NCI-H1417 (cell line): ENCODE measurements at places on chromosomes 1 and 21.

DNA sequence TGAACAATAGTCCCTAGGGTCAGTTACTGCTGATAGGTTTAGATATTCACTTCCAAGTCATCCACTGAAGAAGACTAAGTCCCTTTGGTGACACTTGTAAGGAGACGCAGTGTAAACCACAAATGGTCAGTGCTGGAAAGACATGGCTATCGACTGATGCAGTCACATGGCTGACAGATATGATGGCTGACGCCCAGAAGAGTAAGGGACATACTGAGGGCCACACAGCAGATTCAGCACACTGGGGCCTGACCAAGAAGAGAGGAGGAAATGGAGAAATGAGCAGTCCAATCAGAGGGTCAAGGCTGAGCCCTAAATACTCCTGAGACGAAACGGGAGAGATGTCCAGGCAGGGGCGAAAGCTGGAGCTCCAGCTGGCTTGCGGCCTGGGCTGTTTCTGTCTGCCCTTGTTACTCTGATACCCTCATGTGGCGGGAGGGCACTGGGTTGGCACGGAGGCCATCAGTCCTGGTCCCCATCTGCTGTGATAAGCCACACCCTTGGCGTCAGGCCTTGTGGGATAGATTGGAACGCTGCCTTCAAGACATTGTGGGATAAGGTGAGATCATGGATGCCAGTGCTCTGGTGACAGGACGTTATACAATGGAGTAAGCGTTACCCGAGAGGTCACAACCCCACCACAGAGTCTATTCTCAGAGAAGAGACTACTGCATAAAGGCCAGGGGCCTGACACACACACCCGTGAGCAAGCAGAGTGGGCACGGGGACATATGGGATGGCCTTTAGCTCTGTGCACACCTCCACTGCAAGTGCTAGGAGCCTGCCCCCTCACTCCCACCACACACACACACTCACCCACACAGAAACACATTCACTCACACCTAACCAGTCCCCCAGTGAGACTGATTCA lies 158.4 kb downstream of the TRABD2B start:
- DNase-seq = no peak

DNA sequence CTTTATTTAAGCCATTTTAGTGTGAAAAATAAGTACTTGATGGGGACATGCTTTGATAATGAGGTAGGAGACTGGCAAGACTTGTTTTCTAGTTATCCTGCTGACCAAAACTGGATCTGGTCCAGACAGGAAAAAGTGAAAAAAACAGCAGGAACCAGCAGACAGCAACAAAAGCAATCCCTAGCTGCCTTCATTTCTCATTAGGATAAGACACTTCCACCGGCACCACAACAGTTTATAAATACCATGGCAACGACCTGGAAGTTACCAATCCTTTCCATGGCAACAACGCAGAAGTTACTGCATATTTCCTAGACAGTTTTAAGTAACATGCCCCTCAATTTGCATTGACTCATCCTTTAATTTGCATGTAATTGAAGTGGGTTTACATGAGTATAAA lies 993.8 kb upstream of the NCAM2 start:
- no peak for DNase-seq

- DNase-seq = no peak
These were observed 57.0 kb downstream of the SPATA46 start for GRCh38 chr1:162319493-162320175.

GRCh38 chr1:14222086-14222485 lies 376.4 kb upstream of the KAZN start:
- DNase-seq = no peak

- no peak for DNase-seq
These were observed 3.9 kb downstream of the TBX15 start for GRCh38 chr1:118984086-118984721.

DNA sequence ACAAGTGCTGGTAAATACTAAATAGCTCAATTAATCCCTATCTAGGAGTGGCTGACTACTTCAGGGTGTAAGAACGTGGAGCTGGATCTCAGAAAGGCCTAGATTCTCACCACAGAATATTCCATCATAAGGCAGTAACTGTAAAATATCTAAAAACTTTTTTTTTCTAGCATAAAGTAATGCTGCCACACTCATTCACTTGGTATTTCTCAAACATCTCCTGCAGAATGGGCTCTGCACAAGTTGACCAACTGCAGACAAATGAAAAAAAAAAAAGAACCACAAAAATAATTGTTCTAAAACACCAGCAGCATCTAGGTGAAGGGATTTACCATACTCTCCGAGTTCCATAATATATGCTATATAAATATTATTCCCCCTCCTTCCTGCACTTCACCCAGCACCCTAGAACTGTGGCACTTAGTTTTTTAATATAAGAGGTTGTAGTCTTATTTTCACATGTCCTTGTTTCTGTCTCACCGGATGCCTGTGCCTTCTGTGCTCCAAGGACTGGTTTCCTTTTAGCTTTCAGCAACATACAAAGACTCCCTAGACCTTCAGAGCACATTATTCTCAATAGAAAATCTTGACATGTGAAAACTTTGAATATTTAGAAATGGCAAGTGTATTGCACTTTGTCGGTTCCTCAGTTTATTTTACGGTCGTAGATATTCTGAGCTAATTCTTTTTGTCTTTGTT lies 8.9 kb downstream of the VSIG8 start:
- DNase-seq = peak; percentile 56

GRCh38 chr1:200973937-200974657 lies 49.4 kb downstream of the KIF21B start:
- DNase-seq = no peak

DNA sequence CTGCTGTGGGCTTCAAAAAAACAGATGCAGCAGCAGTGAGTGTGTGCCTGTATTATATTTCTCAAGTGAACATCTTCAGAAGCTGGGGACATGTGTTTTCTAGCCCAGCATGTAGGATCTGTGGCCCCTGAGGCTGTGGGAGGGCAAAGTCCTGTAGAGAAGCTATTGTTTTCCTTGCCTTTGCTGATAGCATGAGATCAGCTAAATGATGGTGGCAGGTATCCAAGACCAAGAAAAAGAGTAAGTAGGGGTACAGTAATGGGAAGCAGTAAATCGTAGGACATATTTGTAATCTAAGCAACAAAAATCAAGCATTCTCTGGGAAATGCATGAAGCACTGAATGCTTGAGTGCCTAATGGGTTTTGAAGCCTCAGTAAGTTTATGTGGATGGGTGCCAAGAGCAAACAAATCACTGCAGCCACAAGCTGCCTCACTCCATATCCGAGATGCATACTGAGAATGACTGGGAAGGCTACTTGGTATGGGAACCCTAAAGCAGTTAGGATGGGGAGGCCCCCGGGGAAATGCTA lies 98.3 kb downstream of the CD58 start:
- peak; percentile 98 for DNase-seq

DNA sequence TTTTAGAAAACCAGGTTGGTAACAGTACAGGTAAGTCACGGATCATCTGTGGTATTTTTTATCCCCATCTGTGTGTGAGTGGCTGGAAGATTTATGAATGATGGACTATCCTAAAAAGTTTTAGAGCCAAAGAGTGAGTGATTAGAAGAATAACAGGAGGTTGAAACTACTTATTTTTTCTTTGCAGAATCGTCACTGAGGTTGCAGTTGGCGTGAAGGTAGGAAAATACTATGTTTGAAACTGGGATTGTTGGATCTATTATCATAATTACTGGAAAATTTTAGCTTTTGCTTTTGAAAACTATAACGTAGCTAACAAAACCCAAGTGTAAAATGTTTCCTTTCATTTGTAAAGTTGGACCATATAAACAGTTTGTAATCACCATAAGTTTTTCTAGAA lies 1.8 kb downstream of the PTBP2 start:
- DNase-seq = no peak

GRCh38 chr21:45415943-45416611 lies 11.1 kb downstream of the COL18A1 start:
- no peak for DNase-seq

GRCh38 chr21:46048926-46049889 lies 48.7 kb upstream of the COL6A2 start:
- peak; percentile 78 for DNase-seq

- no peak for DNase-seq
These were observed 59.8 kb downstream of the ERG start for GRCh38 chr21:38438462-38438893.

DNA sequence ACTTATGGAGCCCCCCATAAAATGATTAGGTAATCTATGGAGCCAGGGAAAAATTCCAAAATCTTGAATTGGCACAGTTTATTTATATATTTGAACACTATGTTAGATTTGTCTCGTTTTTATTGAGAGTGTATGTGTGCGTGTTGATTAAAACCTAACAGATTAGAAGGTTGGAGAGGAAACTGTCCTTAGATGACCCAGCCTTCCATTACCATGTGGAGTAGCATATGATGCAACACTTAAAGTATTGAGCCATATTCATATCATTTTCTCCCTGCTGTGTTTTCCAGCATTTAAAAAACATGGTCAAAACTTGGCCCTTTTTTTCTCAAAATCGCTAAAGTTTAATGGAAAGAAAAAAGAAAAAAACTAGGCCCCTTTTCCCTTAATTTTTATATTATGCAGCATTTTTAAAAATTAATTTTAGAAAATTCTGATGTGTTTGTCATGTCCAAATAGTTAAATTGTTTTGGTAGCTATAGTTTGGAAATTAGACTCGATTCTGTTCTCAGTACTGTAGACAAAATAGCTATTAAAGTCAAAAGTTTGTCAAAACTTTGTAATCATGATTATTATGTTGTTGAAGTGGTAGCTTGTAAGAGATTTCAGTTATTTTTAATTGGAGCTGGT lies 2.3 kb downstream of the LRRC8D start:
- DNase-seq = peak; percentile 13

- DNase-seq = no peak
These were observed 243.6 kb downstream of the TNR start for GRCh38 chr1:175499595-175500382.

GRCh38 chr1:14739082-14739832 lies 140.8 kb downstream of the KAZN start:
- no peak for DNase-seq

GRCh38 chr1:22414244-22414751 lies 37.4 kb upstream of the ZBTB40 start:
- DNase-seq = peak; percentile 90

- no peak for DNase-seq
These were observed 87.8 kb downstream of the SLC16A1 start for GRCh38 chr1:112868191-112868590.

GRCh38 chr1:156138458-156138867 lies 14.9 kb upstream of the SEMA4A start:
- no peak for DNase-seq

DNA sequence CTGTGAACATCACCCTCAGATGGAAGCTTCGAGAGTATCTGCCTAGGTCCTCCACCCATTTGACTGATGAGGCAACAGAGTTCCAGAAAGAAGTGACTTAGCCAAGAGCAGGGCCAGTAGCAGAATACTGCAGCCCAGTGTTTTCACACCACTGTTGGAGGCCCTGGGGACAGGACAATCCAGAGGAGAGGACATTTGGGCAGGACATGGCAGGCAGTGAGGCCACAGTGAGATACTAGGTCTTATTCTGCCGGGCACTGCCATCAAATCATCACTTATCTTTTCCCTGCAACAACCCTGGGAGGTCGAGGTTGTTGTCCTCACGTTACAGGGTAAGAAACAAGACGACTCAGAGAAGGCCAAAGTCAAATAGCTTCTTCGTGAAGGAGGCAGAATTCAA lies 5.5 kb upstream of the FOXO6 start:
- DNase-seq = no peak

GRCh38 chr1:89646259-89646658 lies 13.3 kb downstream of the LRRC8C start:
- no peak for DNase-seq

DNA sequence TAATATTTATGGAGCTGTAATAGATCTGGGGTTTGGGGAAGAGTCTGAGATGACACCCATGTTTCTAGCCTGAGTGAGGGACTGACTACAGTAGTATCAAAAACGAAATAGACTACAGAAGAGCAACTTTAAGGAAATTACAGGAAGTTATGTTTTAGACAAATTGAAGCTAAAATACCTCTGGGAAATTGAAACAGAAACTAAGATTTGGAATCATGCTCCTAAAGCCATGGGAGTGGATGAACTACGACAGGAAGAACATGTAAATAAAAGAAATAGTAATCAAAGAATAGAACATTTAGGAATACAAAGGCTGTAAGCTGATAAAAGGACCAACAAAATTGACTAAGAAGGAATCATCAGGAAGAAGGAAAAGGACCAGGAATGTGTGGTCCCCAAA lies 68.9 kb downstream of the KIAA0319L start:
- no peak for DNase-seq

DNA sequence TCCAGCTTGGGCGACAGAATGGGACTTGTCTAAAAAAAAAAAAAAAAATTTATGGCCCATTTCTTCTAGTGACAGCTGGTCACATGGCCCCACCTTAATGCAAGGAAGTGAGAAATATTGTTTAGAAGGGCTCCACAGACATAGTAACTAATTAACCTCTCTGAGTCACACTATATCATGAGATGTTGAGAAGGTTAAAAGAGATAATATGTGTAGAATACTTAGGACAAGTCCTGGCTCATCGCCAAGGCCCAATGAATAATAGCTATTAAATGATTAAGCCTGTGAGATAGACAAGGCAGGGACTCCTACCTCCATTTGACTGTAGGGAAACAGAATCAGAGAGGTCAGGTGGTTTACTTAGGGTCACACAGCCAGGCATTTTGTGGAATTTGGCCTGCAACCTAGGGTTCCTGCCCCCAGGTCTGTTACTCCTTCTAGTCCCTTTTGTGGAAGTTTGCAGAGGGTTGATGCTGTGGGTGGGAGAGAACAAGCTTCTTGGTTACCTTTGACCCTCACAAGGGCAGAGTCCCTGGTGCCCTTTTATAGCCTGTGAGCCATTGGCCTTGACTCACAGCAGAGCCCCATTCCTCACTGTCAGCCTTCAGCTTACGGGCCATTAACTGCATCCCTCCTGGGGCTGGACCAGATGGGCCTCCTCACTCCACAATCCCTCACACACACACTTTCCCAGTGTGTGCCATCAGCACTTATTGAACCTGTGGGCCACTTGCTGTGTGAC lies 48.5 kb downstream of the OPRD1 start:
- peak; percentile 15 for DNase-seq

DNA sequence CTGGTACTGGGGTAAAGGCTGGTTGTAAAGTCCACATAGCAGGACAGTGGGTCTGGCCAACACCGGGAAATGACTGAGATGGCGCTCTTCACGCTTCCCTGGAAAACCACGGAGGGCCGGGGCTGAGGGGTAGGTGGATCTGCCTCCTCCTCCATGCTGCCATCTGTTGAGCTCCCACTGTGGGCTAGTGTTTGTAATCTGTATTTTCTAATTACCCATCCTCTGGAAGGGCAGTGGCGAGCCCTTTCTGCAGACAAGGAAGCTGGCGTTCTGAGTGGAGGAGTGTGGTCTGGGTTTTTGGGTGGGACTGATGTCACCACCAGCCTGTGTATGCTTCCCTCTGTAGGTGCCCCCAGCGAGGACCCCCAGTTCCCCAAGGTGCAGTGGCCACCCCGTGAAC lies 34.1 kb upstream of the LHX4 start:
- DNase-seq = no peak

DNA sequence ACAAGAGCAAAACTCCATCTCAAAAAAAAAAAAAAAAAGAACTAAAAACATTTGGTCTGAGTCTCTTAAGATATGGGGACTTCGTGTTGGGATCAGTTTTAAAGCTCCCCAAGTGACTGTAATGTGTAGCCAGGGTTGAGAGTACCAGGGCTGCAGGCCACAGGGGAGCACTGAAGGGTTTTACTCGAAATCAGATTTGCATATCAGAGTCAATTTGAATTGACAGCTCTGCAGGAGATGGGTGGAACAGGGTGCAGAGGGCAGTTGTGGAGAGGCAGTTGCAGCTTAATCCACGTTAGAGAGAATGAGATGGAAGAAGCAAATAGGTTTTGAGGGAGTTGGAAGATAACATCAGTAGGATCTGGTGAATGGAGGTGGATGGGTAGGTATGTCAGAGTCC lies 20.6 kb upstream of the ELOA start:
- DNase-seq = no peak
